NCI-H1048 (cell line): ENCODE measurements at places on chromosomes 16 and 17.

- DNase-seq: no peak
These were observed 139.1 kb downstream of the CCT6B start for GRCh38 chr17:34822007-34822739.

DNA sequence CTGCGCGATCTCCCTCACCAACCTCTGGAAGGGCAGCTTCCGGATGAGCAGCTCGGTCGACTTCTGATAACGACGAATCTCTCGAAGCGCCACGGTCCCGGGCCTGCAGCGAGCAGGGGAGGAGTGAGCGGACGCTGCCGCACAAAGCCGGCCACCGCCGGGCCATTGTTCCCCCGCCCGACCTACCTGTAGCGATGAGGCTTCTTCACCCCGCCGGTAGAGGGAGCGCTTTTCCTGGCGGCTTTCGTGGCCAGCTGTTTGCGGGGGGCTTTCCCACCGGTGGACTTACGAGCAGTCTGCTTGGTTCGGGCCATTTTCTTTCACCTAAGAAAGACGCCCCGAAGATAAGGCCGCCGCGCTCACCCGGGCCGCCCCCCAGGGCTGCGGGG, 5.8 kb upstream of the UNK start:
- no peak for DNase-seq

DNA sequence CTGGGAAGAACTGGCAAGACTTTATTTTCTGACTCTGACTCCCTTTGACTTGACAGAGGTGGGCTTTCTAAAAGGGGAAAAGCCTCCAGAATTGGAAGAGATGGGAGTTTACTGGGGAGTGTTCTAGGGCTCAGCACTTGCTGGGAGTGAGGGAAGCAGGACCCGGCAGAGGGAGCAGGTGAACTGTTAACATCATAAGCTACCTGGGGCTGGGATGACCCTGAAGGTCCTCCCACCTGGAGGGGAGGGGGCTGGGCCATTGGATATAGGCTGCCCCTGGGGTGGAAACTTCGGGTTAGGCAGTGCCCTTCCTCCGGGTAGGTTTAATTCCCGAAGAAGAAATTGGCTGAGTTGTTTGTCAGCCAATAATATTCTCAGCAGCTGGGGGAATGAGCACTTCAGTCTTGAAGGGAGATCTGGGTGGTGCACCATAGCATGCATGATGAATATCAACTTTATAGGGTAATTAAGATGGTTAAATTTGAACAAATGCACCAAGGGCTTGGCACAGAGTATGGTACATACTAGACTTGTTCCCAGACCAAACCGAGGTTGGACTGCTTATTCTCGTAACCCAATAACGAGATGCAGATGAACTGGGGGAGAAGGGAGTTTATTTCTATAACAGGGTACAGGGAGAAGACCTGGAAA, 337.0 kb downstream of the HAPSTR1 start:
- DNase-seq: no peak

- no peak for DNase-seq
These were observed 5.9 kb downstream of the MEOX1 start for GRCh38 chr17:43655693-43656255.

- DNase-seq: no peak
These were observed 11.5 kb upstream of the RFFL start for GRCh38 chr17:35074711-35075707.

DNA sequence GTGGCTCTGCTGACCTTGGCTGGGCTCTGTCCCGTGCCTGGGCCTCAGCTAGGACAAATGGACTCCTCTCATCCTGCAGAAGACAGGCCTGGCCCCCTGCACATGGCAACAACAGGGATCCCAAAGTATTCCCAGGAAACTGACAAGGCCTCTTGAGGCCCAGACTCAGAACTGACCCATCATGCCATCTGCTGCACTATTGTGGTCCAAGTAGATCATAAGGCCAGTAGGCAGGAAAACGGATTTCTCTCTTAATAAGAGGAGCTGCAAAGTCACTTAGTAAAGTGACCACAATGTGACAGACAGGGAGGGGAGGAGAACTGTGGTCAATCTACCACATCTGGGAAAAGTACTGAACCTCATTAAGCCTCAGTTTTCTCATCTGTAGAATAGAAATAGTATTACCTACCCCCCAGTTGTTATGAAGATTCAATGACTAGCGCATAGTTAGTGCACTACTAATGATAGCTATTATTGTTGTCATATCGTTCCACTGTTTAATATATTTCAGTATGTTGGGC, 62.1 kb upstream of the TNRC6A start:
- DNase-seq: no peak

DNA sequence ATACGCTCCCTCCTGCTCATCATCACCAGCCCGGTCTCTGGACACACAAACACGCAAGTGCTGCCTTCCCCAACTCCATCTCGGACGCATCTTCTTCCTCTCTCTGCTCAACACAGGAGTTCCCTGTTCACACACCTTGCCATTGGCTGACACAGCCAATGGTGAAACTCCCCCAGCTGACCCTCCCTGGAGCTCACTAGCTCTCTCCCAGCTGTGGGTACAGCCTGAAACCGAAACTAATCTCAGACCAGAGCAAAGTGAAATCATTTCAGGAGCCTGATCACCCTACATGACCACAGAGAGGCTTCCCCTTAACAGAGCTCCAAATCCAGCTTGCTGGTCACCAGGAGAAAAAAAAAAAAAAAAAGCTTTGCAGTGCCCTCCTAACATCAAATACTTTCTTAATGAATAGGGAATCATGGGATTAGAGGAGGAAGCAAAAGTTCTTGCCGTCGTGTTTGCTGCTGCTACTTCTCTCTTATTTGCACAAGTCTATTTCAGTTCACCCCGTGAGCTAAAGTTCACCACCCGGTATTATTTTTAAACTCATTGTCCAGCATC, 8.3 kb downstream of the CUEDC1 start:
- DNase-seq: no peak

DNA sequence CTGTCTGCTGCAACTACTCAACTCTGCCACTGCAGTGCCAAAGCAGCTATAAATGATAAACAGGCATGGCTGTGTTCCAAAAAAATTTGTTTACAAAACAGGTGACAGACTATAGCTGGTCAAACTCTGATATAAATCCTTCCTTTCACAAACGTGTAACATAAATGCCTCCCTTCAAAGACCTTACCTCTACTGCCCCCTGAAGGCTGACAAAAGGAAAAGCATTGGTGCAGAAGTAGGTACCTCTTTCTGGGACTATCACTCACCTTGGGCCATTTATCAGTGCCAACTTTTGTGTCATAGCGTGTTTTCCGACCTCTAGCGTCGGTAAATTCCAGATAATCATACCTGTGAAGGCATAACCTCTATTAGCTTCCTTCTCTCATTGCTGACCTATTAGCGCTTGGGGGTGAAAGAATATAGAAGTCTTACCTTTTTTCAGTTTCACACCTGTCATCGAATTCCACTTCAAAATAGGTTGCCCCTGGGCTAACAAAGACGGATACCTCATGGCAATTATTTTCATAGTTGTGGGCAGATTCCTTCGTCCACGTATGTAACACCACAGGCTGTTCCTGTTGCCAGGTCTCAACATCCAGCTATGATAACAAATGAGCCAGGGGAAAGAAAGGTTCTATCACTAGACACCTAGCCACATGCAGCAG, 67.9 kb downstream of the ZZEF1 start:
- DNase-seq: peak; percentile 35

GRCh38 chr17:44424828-44425461, 35.5 kb upstream of the ITGA2B start:
- DNase-seq: no peak

DNA sequence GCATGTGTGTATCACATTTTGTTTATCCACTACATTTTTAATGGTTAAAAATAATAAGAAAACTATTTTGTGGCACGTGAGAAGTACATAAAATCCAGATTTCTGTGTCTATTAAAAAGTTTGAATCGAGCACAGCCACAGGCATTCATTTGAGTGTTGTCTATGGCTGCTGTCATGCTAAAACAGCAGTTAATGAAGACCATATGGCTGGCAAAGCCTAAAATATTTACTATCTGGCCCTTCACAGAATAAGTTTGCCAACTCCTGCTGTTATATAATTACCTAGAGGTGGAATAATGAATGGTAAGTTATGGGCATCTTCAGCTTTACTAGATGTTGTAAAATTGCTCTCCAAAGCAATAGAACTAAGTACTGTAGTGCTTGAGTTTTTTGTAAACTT, 30.5 kb downstream of the TMEM98 start:
- DNase-seq: no peak

DNA sequence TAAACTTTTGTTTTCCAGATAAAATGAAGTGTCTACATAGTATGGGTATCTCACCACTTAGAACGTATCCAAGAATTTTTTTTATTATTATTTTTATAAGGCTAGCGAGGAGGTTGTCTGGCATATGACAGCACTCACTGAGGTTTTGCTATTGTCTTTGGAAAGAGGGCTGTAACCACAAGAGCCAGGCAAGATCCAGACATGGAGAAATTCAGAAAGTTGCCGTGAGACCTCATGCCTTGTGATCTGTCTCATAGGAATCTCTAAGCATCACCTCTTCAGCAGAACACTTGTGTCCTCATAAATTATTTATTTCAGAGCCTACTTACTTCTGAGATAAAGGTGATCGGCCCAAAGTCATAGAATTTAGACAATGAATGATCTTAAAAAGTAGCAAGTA, 410.8 kb downstream of the CDH11 start:
- DNase-seq: no peak
